ENCODE measurements at places on chromosomes 7 and 10.

GRCh38 chr7:116211006-116211912 lies 920 bp downstream of the TES start:
- no peak for DNase-seq

DNA sequence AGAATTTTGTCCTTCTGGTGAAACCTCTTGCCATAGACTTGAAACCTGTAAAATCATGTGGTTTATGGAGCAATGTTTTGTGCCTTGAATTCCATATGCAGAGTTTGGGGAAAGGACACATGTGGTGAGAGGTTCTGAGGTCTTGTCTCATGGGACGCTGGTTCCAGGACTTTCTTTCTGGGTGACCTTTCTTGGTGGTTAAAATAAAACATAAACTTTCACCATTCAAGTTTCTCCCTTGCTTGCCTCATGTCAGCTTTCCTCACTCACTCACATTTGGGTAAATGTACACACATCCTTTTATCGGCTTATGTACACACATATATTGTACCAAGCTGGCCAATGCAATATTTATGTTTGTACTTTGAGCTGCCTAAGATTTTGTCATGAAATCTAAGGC lies 144.9 kb upstream of the CELF2 start:
- DNase-seq, result no peak

DNA sequence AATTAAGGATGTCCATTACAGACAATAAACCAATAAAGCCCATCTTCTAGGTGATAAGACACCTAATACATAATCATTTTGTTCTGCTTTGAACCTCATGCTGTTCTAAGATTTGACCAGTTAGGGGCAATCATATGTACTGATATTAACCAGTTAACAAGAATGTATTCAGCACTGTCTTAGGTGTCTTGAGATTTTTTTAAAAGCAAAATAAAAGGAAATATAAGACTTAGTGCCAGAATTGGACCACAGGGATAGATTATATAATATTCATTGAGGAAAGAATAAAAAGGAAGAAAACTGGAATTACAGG lies 32.0 kb downstream of the IMMP2L start:
- no peak for DNase-seq

DNA sequence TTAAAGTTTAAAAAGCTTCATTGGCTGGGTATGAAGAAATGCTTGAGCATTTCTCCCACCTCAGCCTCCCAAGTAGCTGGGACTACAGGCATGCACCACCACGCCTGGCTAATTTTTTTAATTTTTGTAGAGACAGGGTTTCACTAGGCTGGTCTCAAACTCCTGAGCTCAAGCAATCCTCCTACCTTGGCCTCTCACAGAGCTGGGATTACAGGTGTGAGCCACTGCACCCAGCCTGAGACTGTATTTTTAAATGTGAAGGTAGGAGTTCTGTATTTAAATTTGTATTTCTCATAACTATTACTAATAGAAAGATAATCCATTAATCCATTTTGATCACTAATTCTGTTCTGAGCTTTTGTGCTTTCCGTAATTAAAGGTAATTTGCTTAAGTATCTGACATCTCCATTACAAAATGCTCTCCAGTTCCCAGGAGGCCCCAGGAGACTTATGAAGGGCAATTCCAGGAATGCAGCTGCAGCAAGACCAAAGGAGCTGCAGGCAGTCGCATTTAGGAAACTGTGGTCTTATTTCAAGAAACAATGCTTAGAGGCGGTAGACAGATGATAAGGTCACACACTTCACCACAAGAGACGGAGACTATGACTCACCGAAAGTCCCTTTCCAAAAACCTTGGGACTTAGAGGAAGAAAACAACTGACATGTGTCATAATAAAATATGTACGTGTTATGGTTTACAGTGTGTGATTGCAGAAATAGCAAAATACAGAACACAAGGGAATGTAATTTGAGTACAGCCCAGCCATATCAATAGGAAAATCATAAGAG lies 23.3 kb downstream of the YAE1 start:
- DNase-seq, result peak; percentile 92

DNA sequence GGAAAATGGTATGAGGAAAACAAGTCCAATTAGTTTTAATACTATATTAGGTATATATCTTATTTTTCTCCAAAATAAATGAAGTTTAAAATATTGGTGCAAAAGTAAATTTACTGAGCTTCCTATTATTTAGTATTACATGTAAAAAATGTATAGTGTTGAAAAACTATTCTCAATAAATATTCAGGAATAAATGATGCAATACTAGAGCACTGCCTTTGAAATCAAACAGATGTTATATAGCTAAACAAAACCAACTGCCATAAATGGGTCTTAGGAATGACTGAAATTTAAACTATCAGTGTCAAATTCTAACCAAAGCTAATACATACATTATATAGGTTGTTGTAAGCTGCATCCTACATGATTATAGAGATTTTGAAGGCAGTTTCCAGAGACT lies 1434.0 kb upstream of the LRRTM3 start:
- DNase-seq, result no peak

- DNase-seq, result no peak
These were observed 356.0 kb downstream of the PPP1R3A start for GRCh38 chr7:113562801-113563200.

DNA sequence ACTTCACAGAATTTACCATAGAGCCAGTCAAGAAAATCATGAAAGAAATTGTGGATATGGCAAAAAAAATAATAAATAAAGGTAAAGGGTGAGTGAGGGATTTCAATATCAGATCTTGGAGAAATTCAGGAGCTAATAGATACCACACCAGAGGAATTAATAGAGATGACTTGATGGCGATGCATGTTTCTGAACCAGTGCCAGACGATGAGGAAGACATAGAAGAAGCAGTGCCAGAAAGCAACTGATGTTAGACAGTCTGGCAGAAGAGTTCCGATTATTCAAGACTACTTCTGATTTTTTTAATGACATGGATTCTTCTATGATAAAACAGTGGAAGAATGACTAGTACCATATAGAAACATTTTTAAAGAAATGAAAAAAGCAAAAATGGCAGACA lies 314.7 kb downstream of the BICC1 start:
- DNase-seq, result no peak

DNA sequence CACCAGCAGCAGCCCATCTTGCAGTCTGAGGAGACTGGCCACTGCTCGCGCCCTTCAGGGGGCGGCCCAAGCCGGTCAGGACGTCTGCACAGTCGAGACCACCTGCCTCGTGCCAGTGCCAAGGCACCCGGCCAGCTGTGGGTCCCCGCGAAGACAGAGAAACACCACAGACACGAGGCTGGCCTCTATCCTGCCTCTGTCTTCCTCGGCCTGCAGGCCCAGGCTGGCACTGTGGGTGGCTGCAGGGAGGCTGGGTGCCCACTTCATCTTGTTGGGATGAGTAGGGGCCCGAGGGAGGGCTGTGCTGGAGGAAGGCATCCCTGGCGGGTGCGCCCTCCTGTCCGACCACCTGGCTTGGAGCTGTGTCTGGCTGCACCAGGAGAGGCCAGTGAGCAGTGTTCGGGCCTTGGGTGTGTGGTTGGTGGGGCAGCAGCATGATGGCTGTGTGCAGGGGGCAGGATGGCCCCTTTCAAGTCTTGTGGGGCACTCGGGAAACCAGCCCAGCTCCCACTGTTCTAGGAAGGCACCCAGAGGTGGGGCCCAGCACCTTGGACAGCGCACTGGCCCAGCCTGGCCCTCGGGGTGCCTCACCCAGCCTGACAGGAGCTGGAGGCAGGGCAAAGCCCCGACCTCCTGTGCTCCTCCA lies 7.3 kb downstream of the DPYSL4 start:
- DNase-seq, result no peak

DNA sequence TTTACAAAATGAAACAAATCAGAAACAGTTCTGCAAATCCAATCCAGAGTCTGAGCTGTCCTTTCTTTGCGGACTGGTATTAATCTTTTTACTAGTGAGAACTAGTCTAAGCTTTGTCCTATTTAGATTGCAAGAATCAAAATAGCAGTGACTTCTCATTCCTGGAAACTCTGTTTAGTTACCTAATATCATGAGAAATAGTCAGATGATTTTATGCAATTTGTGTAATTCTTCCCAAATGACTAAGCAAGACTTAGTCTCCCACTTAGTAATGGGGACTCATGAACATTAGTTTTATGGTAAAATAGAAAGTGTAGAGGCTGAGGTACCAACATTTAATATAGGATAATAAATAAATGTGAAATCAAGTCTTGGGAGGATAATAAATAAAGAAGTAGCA lies 341.3 kb downstream of the DNAJB9 start:
- DNase-seq, result no peak

DNA sequence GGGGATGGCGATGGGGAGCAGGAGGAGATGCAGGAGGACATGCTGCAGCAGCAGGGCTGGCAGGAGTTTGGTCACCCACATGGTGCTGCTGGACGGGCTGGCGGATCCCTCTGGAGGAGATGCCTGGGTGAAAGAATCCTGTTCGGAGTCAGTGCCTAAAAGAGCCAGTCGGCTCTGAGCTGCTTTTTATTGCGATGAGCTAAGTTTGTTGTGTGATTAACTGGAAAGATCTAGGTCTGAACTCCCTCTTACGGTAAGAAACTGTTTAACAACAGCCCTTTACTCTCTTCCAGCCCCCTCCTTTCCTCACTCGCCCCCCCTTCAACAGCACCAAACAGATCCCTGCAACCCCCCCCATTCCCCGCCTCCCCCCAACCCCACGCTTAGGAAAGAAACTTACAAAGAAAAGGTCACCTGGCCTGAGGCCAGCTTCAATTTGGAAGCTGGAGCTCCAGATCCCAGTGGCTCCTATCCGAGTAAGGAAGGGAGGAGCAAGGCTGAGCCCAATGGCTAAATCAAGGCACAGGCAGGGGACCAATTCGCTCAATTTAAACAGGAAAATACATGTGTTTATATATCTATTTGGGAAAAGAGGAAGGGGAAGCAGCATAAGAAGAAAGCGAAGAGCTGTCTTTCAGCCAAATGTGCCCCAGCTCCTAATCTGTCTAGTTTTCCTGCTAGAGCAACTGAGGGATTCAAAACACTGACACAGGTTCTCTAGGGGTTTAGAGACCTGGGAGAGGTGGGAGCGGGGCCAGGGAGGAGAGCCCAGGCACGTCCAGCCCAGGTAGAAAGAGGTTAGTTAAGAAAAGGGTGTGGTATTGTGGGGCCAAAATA lies at the start of gene HGF:
Gene HGF (minus strand): TSS at position 157 of the 837 bp plus-strand sequence. CDS start 76 bp downstream, at position 81.
- DNase-seq, result no peak

DNA sequence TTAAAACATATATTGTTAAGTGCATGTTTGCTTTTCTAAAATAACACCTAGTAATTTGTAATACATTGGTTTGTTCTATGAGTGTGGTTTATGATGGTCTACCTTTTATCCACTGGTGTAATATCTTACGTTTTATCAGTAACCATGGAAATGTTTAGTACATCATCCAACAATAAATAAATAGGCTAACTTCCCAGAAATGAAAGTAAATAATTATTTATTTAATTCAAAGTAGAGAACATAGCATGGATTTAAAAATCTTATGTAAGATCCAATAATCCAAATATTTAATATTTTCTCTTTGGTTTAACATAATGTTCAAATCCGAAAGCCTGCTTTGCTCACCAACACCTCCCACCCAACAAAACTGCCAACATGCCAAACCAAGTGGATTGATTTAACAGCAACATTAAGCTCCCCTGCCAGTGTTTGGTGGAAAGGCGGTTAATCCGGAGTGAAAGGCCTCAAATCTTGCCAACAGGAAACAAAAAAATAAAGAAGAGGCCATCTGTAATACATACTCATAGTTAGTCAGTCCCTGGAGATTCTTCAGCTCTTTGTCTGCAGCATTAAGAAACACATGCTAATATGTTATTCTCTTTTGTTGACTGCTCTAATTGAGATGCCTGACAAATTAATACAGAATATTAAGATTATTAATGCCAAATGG lies 897.8 kb downstream of the CNTNAP2 start:
- DNase-seq, result no peak

GRCh38 chr10:99529591-99530107 lies 3.1 kb upstream of the NKX2-3 start:
- no peak for DNase-seq

GRCh38 chr7:50502947-50503346 lies 52.8 kb upstream of the FIGNL1 start:
- no peak for DNase-seq

DNA sequence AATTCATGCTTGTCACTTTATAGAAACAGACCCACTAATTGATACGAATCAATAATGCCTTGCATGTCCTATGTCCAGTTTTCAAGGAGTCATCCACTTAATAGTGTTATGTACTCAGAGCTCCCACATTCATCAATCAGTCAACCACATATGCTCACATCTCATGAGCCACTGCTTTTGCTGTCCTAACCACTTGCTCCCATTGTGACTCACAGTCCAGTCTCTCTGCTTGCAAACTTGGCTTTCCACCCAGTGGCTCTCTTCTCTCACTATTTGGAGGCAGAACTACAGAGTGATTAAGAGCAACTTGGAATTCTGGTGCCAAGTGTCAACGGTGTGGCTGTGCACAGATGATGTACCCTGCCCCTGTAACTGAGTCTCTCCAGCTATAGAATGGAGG lies 166.0 kb downstream of the SNX13 start:
- DNase-seq, result no peak

DNA sequence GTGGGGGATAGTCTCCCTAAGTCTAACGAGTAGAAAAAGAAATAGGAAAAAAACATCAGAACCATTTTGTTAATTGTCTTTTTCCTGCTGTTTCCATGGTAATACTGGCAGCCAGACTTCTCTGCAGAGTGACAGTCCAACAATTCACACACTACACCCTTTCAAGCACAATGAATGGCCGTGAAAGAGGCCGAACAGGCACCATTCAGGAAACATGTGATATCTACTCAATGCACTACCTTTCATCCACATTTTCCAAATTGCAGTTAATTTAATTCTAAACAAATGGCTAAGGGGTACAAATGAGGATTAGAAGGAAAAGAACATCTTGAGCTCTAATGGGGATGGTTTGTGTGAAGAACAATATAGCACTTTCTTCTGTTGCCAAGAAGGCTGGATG lies 358.5 kb upstream of the ANKRD30A start:
- DNase-seq, result no peak

- no peak for DNase-seq
These were observed 701.3 kb downstream of the TNS3 start for GRCh38 chr7:46880508-46881196.

DNA sequence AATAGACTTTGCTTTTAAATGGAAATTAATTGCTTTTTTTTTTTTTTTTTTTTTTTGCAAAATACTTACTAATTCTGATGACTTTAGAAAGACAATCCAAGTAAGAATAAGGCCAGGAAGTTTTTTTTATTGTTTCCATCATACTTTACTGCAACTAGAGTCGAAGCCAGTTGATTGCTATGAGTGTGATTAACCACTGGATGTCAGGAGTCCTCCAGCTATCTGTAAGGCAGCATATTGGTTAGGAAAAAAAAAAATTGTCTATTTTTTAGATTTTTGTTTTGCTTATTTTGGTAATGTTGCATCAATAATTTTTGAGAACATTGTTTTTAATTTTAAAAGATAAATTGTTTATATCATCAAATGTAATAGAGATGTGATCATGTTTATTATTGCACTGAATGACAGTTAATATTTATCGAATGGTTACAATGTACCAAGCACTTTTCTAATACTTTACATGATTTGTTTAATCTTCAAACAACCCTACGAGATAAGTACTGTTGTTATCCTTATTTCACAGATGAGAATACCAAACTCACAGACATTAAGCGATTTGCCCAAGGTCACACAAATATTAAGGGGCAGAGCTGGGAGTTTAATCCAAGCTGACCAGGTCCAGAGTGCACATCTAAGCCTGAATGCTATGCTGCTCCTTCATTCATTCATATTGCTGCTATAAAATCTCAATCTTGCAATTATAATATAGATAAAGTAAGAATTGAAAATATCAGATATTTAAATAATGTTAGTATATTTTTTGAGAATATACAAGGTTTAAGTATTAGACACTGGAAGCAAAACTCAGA lies 19.9 kb upstream of the LMOD2 start:
- DNase-seq, result no peak
